ENCODE measurements at places on chromosomes 13 and 19.

GRCh38 chr13:29529754-29530153, 65.7 kb downstream of the SLC7A1 start:
- DNase-seq, result no peak

GRCh38 chr19:5141850-5142724, 173.2 kb downstream of the KDM4B start:
- DNase-seq, result no peak

DNA sequence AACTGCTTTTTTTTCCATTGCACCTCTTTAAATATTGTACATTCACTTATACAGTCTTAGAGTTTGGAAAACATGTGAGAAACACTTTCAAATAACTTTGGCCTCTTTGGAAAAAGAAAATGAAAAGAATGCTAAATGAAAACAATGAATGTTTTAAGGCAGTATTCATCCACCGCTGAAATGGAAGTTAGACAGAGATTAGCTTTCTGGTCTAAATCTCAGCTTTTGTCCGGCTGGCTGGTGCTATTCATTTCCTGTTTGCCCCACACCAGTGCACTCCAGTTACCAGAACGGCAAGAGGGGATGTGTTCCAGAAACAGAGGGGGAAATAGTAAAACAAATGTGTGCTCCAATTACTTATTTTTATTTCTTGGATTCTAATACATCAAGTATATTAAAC, 1201.3 kb downstream of the EFNB2 start:
- peak; percentile 72 for DNase-seq

GRCh38 chr13:41981951-41982715, 21.2 kb upstream of the VWA8 start:
- peak; percentile 12 for DNase-seq

DNA sequence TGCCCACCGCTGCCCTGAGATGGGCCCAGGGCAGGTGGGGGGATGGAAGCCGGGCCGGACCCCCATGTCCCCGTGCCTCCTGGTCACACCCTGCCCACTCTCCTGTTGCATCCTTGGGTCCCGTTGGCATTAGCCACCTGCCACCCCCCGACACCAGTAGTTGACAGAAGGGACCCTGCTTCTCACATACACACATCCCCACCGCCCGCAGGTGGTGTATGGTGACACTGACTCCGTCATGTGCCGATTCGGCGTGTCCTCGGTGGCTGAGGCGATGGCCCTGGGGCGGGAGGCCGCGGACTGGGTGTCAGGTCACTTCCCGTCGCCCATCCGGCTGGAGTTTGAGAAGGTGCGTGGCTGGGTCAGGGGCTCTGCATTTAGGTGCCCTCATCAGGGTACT, 5.2 kb upstream of the SPIB start:
- DNase-seq, result no peak

DNA sequence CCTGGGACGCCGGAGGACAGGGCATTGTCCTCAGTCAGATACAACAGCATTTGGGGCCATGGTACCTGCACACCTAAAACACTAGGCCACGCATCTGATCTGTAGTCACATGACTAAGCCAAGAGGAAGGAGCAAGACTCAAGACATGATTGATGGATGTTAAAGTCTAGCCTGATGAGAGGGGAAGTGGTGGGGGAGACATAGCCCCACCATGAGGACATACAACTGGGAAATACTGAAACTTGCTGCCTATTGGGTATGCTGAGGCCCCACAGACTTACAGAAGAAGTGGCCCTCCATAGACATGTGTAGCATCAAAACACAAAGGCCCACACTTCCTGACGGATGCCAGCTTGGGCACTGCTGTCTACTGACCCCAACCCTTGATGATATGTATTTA, 1.4 kb upstream of the ICAM4 start:
- no peak for DNase-seq

DNA sequence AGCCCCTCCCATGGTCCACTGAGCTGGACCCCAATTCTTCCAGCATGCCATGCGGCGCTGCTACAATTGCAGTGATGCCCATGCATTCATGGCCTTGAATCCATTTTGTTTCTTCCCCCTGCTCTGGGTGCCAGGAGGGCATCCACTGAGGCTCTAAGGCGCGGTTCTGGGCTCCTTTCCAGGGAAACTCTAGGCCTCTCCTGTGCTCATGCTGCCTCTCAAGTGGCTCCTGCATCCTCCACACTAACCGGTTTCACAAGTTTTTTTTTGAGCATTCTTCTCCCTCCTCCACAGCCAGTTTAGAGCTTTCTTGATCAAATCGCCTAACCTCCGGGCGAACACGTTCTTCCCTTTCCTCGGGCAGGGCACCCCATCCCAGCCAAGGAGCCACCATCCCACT, 69.1 kb upstream of the FLT1 start:
- DNase-seq, result no peak

DNA sequence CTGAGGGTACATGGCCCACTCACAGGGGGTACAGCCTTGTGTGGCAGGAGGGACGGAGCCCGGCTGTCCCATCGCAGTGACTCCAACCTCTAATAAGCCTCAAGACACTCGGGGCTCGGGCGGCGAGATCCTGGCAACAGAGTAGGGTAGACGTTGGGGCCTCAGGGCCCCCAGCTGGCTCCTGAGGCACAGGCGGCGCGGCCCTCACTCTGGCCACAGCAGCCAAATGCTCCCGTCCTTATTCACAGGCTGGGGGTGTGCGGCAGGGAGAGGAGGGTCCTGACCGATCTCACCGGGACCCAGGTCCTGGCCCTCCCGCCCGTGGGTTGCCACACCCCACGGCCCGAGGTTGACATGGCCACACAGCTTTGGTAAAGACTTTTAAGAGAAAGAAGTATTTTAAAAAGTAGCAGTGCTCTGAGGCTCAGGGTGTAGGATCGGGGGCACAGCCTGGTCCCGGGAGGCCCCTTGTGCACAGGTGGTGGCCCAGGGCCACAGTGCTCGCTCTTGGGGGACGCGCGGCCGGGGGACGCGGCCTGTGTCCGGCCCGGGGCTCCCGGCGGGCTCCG, 7.6 kb downstream of the SLC39A3 start:
- DNase-seq, result no peak

DNA sequence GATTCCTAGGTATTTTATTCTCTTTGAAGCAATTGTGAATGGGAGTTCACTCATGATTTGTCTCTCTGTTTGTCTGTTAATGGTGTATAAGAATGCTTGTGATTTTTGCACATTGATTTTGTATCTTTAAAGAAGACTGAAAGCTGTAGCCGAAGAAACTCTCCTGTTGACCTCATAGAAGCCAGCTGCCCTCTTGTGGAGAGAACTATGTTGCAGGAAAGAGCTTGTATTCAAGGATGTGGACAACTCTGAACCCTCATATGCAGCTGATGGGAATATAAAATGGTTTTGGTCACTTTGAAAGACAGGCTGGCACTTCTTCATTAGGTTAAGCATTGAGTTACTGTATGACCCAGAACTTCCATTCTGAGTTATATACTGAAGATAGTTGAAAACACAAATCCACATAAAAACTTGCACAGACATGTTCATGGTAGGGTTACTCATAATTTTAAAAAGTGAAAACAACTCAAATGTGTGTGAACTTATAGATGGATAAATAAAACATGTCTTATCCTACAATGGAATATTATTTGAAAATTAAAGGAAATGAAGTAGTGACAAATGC, 65.8 kb upstream of the SLITRK6 start:
- peak; percentile 2 for DNase-seq

GRCh38 chr13:112975401-112975939, 6.5 kb downstream of the MCF2L start:
- no peak for DNase-seq

- DNase-seq, result no peak
These were observed 99.4 kb downstream of the MIPEP start for GRCh38 chr13:23789576-23790346.

DNA sequence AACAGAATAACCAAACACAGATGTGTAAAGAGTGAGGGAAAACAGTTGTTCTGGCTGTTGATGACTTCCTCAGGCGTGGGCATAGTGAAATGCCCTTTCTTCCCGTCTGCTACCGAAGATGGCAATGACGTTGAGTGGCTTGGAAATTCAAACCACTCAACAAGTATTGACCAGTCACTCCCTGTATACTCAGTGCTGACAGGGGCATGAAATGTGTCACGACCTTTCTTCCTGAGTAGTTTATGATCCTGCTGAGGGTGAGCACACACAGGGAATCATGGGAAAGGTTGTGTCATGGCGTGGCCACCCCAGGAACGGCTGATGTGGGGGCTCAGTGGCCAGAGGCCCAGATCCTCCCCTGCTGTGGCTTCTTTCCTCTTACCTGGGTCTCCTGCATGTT, 87.8 kb upstream of the C1QTNF9B start:
- DNase-seq, result no peak

DNA sequence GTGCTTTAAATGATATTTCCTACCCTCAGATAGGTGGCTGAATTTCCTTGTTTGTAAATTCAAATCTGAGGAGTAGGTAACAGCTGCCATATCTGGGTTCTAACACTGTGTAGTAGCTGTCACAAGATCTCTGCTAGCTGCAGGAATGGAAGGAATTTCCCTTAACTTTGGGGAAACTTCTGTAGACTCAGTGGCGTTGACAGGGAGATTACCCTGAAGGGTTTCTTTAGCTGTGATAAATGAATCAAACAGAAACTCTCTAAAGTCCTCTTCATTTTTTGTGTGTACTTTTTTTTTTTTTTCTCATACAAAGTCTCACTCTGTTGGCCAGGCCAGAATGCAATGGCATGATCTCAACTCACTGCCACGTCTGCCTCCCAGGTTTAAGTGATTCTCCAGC, 5.3 kb upstream of the EPSTI1 start:
- peak; percentile 93 for DNase-seq

GRCh38 chr13:62302341-62302740, 886.7 kb upstream of the PCDH20 start:
- no peak for DNase-seq

GRCh38 chr13:108618233-108618632, 11.2 kb upstream of the MYO16 start:
- no peak for DNase-seq

- DNase-seq, result no peak
These were observed 16.4 kb downstream of the F10 start for GRCh38 chr13:113138792-113139551.

GRCh38 chr13:95714142-95714832, 37.3 kb downstream of the DNAJC3 start:
- DNase-seq, result peak; percentile 76

- DNase-seq, result no peak
These were observed 42.4 kb upstream of the RFC3 start for GRCh38 chr13:33775339-33776108.

DNA sequence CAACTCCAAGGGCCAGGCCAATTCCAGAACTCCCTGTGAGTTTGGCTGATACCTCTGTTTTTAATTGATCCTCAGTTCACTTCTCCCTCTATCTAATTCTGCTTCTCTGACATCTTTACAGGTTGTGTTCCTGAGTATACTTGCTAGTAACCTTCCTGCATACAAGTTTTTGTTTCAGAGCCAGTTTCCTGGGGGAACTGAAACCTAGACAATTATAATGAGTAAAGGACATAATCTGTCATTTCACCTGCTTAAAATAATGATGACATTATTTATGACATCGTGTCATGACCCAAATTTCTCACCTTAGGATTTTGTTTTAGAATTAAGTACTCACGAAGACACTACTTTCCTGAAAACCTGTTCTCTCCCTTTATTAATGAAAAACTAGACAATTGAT, 12.5 kb upstream of the MYCBP2 start:
- no peak for DNase-seq

GRCh38 chr19:19407633-19407930, 2.1 kb downstream of the GATAD2A start:
- no peak for DNase-seq

DNA sequence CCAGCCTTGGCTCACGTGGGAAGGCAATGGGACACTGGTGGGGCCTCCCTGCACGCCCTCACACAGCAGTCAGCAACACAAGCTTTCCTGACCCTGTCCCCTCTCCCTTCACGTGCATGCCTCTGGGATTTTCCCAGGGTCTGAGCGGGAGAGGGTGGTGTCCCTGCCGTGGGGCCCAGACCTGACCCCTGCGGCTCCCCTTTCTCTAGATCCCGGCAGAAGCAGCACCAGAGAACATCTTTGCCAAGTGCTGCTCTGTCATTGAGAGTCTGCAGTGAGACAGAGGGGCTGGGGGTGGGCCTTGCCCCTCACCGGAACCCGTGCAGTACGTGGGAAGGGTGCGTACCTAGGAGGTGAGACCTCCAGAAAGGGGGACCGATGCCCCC, 12.6 kb downstream of the KHSRP start:
- DNase-seq, result no peak

GRCh38 chr13:33840402-33840801, 22.5 kb downstream of the RFC3 start:
- DNase-seq, result no peak

DNA sequence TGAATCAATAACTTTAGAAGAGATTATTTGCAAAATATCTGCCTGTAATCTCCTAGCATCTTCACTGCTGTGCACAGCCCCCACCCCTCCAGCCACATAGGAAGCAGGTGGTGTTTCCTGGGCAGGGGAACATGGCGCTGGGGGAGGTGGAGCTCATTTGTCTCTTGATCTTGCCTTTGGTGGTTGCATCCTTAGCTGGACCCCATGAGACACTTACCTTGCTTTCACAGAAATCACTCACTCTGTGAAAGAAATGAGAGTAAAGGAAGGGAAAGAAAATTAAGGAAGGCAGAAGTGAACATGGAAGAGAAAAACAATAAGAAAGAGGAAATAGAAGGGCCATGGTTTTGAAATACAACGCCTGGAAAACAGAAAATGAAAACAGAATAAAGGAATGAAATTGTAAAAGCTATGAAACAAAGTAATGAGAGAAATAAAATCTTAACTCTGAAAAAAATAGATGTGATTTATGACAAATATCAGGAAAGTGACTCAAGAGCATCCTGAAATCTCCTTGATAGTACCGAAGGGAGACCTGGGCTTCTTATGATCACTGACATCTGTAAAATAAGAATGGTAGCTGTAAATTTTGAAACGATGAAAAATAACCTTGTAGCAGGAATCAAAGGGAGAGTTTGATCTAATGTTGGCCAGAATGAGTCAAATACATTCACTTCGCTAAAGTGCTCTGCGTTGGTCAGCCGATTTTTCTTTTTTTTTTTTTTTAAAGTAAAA, 17.2 kb upstream of the RNASEH2B start:
- no peak for DNase-seq

DNA sequence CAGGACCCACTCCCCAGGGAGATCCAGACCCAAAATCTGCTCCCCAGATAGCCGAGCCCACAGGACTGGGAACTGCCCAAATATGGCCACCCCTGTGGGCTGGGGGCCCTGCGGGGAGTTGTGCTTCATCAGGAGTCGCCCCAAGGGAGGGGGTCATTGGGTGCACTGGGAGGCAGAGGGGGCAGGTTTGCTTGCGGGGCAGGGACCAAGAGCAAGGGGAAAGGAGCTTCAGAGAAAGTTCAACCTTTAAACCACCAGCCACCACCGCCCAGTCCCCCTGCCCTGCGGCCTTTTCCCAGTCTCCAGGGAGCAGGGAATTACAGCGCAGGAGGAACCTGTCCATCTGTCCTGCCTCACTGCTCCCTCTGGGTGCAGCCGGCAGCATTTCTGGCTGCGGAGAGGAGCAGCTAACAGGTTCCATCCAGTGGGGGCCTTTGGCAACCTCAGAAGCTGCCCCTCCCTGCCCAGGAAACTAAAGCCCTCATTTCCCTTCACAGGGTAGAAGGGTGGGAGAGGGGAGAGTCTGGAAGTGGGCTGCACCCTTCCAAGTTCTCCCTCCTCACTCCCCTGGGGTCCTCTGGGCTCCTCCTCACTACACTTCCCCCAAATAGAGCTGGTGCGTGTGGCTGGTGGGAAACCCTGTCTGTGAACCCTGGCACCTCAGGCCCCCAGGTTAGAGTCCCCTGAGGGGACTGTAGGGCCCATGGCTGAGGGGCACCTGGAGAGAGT, 13.8 kb upstream of the ASF1B start:
- DNase-seq, result no peak

Measured in fibroblast of skin of right biceps (primary cell).